Mesendoderm (in vitro differentiated cells): ENCODE measurements at places on chromosomes 6 and 20.
A peak's percentile ranks its signal among the peaks of the same experiment; 100 is the strongest.

DNA sequence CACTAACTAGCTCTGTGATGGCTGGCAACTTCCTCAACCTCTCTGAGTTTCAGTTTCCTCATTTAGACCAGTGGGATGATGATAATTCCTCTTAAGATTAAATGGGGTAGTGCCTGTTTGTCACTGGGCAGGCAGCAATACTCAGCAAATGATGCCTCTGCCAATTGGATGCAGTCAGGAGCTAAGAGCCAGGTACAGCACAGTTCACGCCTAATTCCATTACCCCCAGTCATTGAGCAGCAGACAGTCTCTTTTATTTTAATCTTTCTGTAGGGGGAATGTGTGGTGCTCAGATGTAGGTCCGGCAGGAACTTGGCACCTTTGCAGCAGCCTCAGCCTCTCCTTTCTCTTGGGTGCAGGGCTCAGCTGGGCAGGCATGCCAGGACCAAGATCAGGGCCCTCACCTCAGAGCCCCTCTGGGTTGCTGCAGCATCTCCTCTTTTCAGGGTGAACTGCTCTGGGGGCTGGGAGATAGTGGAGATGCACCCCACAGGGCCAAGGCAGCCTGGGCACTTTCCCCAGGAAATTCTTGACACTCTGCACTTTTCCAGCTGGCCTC is 243.8 kb downstream of the LRFN2 start:
- DNase-seq: no peak

GRCh38 chr6:25878721-25879322 is 4.8 kb upstream of the SLC17A3 start:
- no peak for DNase-seq

- no peak for DNase-seq
These were observed 64.5 kb downstream of the REPS1 start for GRCh38 chr6:138923561-138923960.

DNA sequence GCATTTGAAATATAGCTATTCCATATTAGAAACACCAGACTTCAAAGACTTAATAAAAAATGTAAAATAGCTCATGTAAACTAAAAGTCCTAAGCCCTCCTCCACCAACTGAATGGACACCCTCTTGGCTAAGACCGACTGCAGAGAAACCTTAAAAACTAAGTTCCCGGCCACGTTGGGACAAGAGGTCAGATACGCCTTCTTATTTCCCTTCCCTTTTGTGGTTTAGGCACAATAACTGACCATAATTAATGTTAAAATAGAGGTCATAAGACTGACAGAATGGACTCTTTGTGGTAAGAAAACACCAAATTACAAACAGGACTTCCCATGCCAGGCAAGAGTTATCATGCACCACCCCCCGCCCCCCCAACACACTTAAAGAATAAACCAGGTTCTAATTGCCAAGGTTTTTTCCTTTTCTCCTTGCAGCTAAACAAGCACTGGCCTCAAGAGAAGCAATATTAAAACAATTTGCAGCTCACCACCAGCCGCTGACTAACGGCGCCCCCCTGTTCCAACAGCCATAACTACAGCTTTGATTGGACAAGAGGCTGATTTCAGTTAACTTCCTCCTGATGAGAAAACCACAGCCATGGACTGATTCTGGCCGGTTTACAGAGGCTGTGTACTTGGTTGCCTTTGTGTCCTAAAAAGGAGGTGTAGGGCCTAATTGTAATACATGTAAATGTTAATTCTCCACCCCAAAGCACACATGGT is 10.7 kb upstream of the LAMP5 start:
- peak; percentile 52 for DNase-seq

- no peak for DNase-seq
These were observed 48.2 kb upstream of the GMPR start for GRCh38 chr6:16190214-16190613.

- DNase-seq: peak; percentile 28
These were observed 2.0 kb upstream of the ZNFX1 start for GRCh38 chr20:49279677-49280462.

- no peak for DNase-seq
These were observed 4.2 kb downstream of the AHI1 start for GRCh38 chr6:135493218-135493961.

- DNase-seq: no peak
These were observed 113.3 kb downstream of the AFG1L start for GRCh38 chr6:108407904-108408827.

- DNase-seq: no peak
These were observed 14.5 kb upstream of the DAAM2 start for GRCh38 chr6:39777661-39778060.

GRCh38 chr6:158916617-158917016 is 83.4 kb downstream of the RSPH3 start:
- DNase-seq: no peak

DNA sequence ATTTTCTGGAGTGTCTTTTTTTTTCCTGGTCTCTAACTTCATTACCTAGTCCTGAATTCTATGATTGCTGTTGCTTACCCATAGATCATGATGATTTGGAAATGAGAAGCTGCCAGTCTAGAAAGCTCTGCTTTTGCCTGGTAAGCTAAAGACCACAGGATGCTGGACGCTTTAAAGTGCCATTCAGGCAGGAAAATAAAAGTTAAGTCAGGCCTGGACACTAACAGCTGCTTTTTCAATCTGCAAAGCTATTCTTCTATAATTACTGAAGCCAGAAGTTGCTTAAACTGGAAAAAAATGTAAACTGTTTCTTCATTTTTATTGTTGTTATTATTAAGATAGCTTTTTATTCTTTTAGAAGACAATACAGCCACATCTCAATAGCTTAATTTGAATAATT is 129.8 kb upstream of the SPACA1 start:
- no peak for DNase-seq

DNA sequence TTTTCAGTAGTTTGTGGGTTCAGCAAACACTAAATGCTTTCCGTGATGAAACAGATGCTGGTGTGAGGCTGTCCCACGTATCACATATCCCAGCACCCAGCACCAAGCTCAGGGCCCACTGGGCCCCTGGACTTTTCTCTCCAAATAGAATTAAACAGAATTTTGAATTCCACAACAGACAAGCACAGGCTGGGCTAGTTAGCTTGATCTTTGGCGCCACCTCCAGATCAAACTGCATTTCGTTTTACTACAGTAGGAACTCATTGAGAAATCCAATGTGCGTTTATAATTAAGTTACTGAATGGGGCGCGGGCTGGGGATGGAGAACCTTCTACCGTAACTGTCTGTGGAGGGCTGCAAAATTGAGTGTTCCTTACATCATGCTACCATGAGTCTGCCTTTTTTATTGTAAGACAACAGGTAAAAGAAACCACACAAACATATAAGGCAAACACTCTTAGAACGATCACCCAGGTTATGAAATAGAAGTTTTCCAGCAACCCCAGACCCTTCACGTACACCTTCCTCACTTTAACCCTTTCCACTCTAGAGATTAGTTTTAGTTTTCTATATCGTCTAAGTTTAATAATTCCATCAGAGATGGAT is 107.8 kb downstream of the ZFP64 start:
- DNase-seq: peak; percentile 64

DNA sequence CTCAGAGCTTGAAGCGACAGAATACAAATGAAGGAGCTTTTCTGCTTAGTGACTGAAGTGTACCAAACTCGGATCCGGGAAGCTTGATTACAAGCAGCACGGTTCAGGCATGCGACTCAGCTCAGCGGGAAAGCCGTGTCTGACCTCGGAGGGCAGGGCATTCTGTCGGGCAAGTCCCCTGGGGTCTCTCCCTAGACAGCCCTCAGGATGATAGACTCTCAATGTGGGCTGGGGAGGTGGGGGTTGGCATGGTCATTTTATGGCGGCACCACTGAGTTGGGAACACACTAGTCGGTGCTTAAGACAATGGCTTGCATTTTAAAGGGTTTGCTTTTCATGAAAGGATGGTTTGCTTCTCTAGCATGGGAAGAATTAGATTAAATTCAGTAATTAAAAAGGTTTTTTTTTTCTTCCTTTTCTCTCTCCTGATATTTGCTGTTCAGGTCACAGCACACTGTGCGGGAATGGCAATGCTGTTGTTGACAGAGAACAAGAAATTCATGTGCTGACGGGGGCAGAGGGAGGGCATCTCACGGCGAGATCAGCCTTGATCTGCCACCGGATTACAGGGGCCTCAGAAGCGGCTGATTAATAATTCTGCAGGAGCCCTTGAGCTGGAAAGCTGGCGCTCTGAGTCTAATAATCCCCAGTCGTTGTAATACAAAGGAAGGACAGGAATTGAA is 80.7 kb upstream of the TRAF3IP2 start:
- peak; percentile 25 for DNase-seq

DNA sequence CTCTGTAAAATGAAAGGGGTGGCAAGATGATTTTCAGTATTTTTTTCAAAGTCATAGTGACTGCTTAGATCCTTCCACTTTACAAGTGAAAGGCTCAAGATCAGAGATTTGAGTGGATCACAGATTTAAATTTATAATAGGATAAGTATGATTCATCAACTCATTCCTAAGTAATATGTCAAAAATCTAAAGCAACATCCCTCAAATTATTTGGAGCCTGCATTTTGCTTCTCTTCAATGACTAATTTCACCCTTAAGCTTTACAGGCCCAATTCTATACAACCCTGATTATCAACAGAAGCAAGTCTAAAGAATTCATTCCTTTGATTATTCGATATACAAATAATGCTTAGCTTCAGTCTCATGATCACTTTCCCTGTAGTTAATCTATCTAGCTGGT is 93.9 kb upstream of the HEY2 start:
- no peak for DNase-seq

DNA sequence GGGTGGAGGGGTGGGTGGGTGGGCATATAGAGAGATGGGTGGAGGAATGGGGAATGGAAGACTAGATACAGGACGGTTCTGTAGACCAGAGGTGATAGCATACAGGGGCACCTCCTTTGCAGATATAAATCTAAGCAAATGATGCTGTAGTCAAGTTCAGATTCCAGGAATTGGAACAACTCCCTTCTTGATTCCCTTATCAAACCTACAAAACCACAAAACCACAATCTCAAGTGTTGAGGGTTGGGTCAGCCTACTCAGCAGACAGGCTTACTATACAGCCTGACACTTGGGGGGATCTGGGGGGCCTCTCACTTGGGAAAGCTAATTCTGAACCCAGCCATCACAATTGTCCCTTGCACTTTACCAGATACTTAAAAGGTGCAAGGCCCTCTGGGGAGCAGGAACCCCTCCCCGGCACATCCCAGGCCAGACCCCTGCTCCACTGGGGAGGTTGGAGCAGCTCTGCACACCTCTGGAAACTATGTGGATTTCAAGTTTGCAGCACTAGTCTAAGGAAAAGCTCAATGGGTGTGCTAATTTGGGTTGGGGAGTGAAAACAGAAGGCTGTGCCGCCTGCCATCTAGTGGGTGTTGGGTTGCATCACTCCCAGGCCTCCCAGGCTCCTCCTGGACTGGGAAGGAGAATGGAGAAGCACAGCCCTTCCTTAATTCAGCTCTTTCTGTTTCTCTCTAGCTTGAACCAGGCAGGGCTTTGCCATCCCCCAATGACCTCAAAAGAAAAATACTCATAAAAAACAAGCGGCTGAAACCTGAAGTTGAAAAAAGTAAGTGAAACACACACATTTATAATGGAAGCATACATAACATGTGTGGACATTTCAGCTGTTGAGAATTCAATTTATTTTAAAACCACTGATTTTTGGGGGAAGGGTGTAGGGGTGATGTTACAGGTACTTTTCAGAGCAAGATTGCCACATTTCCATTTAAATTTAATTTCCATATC is 121.2 kb upstream of the LAMP5 start:
- peak; percentile 88 for DNase-seq

GRCh38 chr20:48709058-48709691 is 118.6 kb downstream of the PREX1 start:
- no peak for DNase-seq

GRCh38 chr6:31007694-31008093 is 2.6 kb upstream of the MUC22 start:
- no peak for DNase-seq

GRCh38 chr6:147166360-147166944 is 37.8 kb upstream of the STXBP5 start:
- peak; percentile 85 for DNase-seq

GRCh38 chr6:19472153-19472552 is 365.0 kb upstream of the ID4 start:
- peak; percentile 60 for DNase-seq

DNA sequence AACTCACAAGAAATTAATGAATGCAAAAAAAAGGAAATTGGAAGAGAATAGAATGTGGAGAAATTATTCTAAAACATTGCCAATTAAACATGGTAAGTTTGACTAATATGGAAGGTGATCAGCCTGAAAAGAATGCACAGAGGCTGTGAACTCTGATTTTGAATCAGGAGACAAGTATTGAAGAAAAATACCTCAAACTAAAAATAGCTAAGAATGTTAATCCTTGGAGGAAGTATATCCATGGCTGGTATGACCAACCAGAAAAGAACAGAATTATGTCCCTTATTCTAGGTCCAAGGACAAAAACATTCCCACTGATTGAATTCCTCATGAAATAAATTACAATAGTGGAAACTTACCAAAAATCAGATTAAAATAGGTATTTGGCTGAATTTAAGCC is 7.3 kb upstream of the RIMS1 start:
- DNase-seq: no peak

DNA sequence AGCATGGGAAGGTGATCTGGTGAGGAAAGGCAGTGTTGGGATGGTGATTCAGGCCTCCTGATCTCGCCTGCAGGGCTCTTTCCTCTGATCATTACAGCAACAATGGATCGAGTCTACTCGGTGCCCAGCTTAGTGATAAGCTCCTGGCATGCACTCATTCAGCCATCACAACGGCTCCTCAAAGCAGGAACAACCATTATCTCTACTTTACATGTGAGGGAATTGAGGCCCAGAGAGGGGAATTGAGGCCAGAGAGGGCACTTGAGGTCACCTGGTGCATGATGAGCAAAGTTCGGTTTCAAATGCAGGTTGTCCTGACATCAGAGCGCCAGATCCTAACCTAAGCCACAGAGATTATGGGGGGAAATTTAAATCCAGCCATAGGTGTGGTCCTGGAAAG is 42.0 kb upstream of the BPIFA2 start:
- DNase-seq: peak; percentile 23

DNA sequence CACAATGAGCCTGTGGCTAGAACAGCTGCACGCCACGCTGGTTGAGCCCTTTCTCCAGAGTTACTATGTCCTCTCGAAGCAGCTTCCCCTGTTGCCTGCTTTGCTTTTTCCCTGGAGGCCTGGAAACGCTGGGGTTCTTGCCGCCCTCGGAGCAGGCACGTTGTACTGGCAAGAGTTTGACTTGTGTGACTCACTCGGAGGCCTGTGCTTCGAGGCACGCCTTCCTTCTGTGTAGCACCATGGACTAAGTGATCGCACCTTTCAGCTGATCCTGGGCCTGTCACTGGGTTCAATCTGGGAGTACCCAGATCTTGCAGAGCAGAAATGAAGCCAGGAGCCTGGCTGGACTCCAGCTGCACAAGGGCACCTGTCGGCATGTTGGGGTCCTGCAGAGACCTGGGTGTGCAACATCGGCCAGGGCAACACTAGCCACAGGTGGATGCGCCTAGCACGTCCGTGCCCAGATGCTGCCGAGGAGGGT is 5.2 kb downstream of the INSM1 start:
- DNase-seq: no peak
